ENCODE measurements at places on chromosomes 16 and 17.

GRCh38 chr16:2824626-2825025 lies 5.5 kb upstream of the ZG16B start:
- no peak for DNase-seq

DNA sequence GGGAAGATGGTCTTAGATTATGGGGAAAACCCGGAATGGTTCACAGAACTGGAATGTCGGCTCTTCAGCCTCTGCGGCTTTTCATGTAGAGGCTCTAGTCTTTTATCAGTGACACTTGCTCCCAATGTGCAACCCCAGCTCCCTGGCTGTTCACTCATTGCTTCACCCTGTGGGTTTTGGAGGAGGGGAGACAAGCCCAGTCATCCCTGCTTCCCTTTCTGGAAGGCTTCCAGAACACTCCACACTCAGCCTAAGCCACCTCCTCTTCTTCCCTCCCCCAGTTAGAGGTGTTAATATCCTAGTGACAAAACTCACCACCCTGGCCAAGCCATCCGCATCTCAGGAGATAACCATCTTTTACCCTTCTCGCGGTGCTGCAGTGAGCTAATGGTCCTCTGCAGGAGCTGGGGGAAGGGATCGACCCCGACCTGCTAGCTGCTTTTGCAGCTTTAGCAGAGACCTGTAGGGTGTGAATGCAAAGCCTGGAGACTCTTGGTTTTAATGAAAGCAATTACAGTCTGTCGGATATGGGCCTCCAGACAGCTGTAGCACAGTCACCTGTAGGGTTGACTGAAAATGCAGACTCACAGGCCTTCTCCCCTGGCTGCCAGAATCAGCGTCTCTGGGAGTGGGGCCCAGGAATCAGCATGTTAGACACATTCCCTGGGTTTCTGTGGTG lies 24.3 kb upstream of the LASP1NB start:
- no peak for DNase-seq

DNA sequence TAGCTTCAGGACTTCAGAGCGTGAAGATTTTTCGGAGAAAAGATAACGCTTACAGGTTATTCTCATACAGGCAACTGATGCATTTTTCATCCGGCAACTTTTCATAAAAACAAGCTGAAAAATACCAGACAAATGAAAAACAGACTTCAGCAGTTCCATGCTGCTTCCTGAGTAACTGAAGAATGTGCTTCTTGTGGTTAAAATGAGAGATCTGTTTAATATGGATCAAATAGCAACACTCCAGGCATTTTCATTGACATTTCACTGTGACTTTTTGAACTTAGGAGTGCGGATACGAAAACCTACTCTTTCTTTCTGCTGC lies 705 bp upstream of the PITPNC1 start:
- no peak for DNase-seq

DNA sequence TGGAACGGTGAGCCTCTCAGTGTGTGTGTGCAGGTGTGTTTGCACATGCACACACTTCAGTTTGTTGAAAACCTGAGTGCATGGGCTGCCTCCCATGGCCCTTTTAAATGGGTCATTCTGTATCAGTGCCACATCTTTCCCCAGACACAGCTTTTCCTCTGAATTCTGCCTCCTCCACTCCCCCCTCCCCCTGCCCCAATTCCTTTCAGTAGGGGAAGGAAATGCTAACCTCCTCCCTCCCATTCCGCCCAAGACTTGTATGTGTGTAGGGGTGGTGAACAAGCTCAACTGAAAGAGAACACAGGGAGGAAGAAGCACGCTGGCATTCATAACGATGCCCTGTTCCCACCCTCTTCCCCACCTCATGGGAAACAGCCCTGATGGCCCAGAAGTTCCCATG lies 34.3 kb downstream of the C17orf75 start:
- DNase-seq, result no peak

DNA sequence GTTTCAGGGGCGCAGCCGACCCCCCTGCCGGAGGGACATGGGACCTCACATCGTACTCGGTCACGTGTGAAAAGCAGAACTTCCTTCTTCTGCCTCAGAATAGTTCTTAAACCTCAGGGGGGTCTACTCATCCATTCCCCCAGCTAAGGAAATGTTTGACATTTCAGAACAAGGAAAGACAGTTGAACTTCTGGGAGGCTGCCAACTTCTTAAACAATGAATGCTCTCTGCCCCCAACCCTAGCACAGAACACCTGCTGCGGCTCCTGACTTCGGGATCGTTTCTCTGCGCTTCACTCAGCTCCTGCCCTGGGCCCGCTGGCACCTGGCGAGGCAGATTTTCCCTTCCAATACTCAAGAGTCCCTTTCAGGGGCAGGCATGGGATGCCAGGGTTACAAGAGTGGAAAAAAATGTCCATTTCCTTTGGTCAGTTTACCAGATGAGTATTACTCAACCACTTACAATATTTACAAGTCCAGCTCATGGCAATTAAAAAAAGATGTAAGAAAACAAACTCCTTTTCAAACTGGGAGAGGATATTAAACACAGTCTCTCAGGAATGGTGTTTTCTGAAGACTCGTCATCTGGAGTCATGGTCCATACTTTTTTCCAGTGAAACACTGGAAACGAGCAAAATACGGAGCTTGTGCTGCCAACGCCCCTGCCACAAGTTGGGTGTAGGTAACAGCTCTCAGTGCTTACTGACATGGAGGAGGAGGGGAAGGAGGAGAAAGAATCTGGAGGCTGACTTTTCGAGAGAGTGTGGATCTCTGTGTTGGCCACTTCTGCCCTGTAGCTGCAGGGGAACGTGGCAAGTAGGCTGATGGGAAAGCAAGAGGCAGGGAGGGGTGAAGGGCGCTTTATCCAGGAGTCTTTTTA lies 235.7 kb downstream of the NTN1 start:
- no peak for DNase-seq

DNA sequence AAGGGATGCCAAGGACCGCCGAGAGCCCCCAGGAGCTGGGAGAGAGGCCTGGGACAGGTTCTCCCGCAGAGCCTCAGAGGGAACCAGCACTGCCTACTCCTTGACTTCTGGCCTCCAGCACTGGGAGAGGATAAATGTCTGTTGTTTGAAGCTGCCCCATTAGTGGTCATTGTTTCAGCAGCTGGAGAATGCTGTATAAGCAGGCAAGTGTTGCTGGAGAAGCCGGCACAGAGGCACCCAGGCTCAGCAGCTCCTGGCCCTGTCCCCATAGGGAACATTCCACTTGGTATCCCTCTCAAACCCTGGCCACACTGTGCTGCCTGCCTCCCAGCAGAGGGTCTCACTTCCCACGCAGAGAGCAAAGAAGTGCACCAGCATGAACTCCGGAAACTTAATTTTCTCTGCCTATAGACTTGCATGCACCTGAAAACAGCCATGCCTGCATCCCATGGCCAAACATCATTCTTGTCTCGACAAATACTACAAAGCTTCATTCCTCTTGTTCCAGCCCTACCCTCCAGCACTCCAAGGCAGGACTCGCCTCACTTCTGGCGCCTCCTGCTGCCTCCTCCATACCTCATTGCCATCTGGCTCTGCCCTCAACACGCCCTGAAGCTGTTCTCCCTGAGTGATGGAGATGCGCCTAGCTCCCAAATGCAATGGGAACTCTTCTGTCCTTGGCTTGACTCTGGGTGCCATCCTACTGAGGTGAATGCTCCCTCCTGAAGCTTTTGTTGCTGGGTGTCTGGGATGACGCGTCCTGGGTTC lies 88.1 kb downstream of the DNAH17 start:
- no peak for DNase-seq

DNA sequence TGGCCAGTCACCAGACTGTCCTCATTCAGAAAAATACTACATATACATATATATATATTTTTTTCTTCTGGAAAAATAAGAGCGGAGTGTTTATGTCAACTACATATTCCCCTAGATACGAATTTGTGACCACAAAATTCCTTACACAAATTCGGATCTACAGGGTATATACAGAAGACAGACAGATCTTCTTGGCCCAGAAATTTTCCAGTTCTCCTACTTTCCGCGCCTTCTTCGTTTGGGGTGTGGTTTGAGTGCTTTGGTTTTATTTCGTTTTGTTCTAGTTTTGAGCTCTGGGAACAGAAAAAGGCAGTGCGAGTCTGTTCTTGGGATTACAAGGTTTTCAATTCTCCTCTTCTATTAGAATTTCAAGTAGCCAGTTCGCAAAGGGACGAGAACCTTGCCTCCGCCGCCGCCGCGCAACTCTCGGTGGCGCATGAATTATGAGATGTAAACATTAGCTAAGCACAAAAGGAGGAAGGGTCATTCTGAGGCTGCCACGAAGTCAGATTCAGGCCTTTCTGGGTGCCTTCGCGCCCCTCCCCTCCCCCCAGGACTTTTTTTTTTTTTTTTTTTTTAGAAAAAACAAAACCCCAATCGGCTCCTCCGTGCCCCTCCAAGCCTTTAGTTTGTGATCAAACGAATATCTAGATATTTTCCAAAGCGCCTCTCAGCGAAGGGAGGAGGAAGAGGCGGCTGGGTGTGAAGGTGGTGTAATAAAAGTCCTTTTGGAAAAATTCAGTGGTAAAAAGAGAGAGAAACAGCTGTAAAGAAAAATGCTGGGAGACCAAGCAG lies 1.8 kb upstream of the HOXB4 start:
- DNase-seq, result no peak

GRCh38 chr17:61225178-61225882 lies 174.3 kb upstream of the TBX2 start:
- DNase-seq, result no peak

GRCh38 chr17:17382065-17382459 lies 78.9 kb downstream of the NT5M start:
- DNase-seq, result no peak

GRCh38 chr17:57138956-57139576 lies 54.0 kb downstream of the AKAP1 start:
- no peak for DNase-seq

GRCh38 chr16:66952430-66953110 lies 8.5 kb upstream of the CES3 start:
- no peak for DNase-seq

DNA sequence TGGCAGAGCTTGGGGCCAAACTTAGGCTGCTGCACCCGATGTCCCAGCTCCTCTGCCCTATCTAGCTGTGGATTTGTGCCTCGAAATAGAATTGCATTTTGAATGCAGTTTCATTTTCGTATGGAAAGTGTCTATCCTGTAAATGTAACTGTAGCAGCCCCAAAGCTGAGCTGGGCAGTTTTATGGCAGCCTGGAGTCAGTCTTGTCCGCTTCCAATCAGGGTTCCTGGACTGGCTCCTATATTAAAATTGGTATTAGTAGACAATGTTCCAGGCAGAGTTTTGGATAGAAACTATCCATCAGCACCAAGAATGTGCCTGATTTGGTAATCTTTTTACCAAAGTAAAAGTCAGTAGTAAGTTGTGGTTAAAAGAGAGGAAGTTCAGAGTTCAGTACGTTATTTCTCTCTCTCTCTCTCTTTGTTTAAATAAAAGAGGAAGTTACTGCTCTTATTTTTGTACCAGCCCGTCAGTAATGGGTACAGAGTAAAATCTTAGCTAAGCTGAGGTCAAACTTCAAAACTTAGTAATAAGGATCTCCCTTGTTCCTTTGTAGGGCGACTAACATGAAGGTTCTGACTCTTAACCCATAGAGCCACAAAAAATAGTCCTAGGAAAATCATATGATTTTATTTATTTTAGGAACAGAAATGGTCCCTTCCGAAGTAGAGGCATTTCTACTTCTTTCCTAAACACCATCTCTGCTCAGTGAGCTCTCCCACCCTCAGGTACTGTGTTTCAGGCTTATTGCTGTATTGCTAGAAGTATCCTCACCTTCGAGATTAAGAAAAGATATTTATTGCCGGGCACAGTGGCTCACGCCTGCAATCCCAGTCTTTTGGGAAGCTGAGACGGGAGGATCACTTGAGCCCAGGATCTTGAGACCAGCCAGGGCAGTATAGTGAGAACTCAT lies 28.0 kb downstream of the PRKCB start:
- DNase-seq, result no peak

- no peak for DNase-seq
Measured at GRCh38 chr17:48413613-48414405, 16.2 kb downstream of the SKAP1 start.

GRCh38 chr17:77666881-77667395 lies 291.6 kb upstream of the TNRC6C start:
- no peak for DNase-seq

GRCh38 chr16:69150146-69150865 lies 17.9 kb downstream of the UTP4 start:
- DNase-seq, result peak; percentile 69

DNA sequence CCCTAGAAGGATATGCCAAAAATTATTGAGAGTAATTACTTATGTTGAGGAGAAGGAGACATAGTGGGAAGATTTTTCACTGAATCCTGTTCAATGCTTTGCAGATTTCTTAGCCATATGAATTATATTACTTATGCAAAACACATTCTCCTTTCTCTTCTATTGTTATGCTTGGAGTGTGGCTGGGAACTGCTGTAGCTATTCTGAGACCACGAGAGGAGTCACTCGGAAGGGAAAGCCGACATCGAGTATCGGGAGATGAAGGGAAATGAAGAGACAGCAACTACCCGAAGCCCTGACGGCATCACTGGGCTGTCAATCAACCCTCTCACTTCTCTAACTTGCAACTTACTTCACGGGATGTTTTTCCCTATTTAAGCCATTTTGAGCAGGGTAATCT lies 39.6 kb downstream of the STX8 start:
- no peak for DNase-seq

DNA sequence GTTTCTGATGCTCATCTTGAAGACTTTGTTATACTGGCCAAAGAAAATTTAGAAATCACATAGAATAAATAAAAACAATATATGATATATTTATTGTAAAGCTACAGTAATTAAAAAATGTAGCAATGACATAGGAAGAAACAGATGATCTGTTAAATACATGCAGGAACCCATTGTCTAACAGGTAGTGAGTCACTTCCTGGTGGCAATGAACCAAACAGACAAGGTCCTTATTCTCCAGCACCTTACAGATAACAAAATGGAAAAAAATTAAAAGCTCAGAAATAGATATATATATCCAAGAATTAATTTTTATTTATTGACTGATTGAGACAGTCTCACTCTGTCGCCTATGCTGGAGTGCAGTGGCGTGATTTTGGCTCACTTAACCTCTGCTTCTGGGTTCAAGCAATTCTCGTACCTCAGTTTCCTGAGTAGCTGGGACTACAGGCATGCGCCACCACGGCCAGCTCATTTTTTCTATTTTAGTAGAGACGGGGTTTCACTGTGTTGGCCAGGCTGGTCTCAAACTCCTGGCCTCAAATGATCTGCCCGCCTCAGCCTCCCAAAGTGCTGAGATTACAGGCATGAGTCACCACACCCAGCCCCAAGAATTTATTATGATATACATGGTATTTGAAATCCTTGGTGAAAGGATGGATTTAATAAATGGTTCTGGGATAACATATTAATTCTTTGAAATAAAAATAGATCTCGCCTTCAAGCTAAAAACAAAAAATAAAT lies 7.5 kb downstream of the NETO2 start:
- no peak for DNase-seq

- no peak for DNase-seq
Measured at GRCh38 chr17:48633266-48633677, 7.1 kb upstream of the HOXB9 start.

- DNase-seq, result no peak
Measured at GRCh38 chr17:76252040-76252954, 12.0 kb upstream of the RNF157 start.
